ENCODE measurements at places on chromosomes 4 and X. TPM values are rescaled to one million over a fixed set of nuclear protein-coding genes. Genes with fewer than 3 reads are reported as not detected.

DNA sequence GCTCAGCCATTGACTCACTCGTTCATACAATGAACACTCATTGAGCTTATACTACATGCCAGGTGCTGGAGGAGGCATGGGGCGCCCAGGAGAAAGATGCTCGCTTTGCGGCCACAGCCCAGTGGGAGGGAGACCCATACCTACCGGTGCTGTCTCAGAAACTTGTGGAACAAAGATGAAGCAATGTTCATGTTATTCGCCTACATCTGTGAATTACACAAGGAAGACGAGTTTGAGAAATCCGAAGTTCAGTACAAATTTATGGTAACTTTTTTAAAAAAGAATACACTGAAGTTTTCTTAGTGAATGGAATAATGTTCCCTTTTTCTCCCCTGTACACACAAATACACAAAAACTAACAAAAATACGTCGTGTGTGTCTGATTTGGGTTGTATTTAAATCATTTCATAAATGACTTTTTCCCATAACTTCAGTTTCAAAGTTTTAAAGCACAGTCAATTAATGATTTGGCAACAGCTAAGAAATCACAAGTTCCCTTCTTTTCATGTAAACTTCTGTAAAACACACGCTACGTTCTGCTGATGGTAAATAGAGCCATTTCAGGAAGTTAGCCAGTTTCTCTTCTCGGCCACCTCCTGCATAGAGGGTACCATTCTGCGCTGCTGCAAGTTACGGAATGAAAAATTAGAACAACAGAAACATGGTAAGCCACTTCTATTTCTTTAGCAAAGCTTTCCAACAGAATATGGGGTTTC is at the start of gene TLR8:
Gene TLR8 (plus strand): TSS at position 575 of the 716 bp plus-strand sequence. CDS start 87 bp downstream, at position 662.
- no peaks in the 10 kb centered on the region for H3K4me1 ChIP-seq
- no peak within 1 kb of the TSS for H3K27ac ChIP-seq
- no peaks in the 10 kb centered on the region for H3K36me3 ChIP-seq
- H3K4me3 ChIP-seq, result no peak within 1 kb of the TSS
- no peak for DNase-seq
- H3K27me3 ChIP-seq, result no peaks in the 10 kb centered on the region

The SERPINA7 gene
- not detected for total RNA-seq

GRCh38 chrX:93985344-93986307 is 311.6 kb downstream of the FAM133A start:
- H3K27ac ChIP-seq, result no peak overlapping the region
- no peak overlapping the region for H3K4me3 ChIP-seq
- DNase-seq, result no peak

GRCh38 chrX:13522811-13523210 is 46.6 kb upstream of the EGFL6 start:
- H3K4me3 ChIP-seq, result no peak overlapping the region
- H3K27ac ChIP-seq, result no peak overlapping the region
- no peaks in the 10 kb centered on the region for H3K36me3 ChIP-seq
- H3K4me1 ChIP-seq, result peaks cover 7% of the 10 kb centered on the region
- H3K27me3 ChIP-seq, result no peaks in the 10 kb centered on the region
